ENCODE measurements at places on chromosomes 7 and 10.

- no peak for DNase-seq
These were observed 5.3 kb downstream of the LARP4B start for GRCh38 chr10:926075-926698.

DNA sequence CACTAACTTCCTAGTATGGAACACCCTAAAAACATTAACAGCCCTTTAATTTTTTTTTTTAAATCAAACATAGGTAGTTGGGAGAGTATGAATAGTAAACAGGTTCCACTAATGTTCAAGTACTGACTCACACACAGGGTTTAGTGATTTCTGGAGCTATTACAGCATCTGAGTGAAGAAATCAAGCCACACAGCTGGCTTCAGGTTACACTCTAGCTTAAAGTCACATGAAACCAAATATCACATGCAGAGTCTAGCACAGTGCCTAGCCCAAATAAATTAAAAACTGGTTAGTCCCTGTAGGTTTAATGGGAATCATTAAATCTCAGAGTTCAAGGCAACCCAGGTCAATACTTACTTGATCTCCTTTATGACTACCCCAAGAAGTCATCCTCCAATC is 11.6 kb downstream of the PANK1 start:
- no peak for DNase-seq

DNA sequence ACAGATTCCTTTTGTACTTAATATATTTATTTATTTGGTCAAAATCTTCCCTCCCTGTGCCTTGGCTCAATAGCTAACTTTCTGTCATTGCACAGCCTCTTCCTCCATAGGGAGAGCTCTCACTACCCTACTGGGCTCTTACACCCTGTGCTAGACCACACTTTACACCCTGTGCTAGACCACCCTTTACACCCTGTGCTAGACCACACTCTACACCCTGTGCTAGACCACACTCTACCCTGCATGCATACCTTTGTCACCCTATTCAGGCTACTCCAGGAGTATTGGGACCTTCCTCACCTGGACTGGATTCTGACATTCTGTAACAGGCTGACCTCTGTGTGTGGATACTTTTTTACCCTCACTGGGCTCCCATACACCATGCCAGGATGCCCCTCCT is 298.5 kb upstream of the TPK1 start:
- DNase-seq: no peak

GRCh38 chr7:2821161-2821841 is 22.8 kb downstream of the GNA12 start:
- no peak for DNase-seq

- DNase-seq: no peak
These were observed 145.6 kb downstream of the GLCCI1 start for GRCh38 chr7:8114175-8114574.

- DNase-seq: no peak
These were observed 57.1 kb downstream of the STK17A start for GRCh38 chr7:43639858-43640491.

DNA sequence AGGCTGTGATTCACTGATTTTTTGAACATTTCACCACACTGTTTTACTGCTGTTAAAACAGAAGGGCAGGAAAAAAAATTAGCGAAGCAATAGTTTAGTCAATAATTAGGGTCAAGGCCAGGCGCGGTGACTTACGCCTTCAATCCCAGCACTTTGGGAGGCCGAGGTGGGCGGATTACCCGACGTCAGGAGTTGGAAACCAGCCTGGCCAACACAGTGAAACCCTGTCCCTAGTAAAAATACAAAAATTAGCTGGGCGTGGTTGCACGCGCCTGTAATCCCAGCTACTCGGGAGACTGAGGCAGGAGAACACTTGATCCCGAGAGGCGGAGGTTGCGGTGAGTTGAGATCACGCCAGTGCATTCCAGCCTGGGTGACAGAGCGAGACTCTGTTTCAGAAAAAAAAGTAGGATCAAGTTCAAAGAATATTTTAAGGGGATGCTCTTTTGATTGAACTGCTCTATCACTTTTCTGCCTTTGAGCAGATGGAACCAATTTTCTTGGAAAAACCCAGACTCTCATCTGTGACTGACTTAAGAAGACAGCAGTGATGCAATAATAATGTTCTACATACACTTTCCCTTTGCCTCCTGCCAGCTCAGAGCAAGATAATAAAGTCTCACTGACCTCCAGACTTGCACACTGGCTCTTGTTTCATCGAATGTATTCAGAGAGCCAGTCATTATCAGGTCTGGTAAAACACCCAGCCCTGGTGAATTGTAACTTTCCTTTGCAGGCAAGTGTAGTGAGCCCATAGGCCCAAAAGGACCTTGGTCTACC is 1.6 kb upstream of the PPA1 start:
- no peak for DNase-seq

DNA sequence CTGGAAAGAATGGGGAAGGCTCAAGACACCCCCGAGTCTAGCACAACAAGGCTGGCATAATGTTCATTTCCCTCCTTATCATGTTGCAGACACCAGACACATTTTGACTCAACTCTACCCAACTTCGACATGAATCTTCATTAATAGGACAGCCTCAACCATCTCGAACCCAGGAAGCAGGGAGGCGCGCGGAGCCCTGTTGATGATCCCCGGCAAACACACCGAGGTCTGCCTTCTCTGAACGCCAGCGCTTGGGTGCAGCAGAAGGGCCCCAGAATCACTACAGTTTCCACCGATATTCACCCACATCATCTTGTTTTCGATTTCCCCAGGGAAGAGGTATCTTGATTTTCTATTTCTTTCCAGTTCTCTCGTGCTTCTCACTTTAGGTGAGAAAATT is 563.6 kb downstream of the TCERG1L start:
- DNase-seq: no peak

DNA sequence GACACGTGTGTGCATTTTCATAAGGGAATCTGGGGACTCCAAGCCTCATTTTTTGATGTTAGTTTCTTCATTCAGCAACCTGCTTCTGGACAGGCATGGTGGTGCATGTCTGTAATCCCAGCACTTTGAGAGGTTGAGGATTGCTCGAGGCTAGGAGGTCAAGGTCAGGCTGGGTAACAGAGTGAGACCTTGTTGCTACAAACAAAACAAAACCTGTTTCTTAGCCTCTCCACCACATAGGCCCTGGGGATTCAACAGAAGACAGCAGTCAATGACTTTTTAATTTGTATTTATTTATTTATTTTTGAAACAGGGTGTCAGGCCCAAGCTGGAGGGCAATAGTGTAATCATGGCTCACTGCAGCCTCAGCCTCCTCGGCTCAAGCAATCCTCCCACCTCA is 6.9 kb upstream of the CYTH3 start:
- DNase-seq: no peak

GRCh38 chr10:3756360-3756740 is 28.7 kb downstream of the KLF6 start:
- DNase-seq: no peak

GRCh38 chr10:36097696-36098095 is 455.6 kb upstream of the FZD8 start:
- no peak for DNase-seq

GRCh38 chr7:80981405-80981804 is 62.6 kb upstream of the SEMA3C start:
- DNase-seq: no peak

GRCh38 chr10:6838118-6838517 is 258.0 kb upstream of the PRKCQ start:
- DNase-seq: no peak

DNA sequence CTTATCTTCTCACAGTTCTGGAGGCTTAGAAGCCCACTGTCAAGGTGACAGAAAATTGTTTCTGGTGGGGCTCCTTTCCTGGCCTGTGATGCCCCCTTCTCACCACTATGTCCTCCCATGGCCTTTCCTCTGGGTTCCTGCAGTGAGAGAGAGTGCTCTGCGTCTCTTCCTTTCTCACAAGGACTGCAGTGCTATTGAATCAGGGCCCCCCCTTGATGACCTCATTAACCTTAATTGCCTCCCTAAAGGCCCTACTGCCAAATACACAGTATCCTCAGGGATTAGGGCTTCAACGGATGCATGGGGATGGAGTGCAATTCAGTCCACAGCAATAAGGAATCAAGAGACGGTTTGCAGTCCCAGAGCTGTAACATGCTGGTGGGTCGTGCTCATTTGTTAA is 82.0 kb upstream of the GRB10 start:
- DNase-seq: no peak

DNA sequence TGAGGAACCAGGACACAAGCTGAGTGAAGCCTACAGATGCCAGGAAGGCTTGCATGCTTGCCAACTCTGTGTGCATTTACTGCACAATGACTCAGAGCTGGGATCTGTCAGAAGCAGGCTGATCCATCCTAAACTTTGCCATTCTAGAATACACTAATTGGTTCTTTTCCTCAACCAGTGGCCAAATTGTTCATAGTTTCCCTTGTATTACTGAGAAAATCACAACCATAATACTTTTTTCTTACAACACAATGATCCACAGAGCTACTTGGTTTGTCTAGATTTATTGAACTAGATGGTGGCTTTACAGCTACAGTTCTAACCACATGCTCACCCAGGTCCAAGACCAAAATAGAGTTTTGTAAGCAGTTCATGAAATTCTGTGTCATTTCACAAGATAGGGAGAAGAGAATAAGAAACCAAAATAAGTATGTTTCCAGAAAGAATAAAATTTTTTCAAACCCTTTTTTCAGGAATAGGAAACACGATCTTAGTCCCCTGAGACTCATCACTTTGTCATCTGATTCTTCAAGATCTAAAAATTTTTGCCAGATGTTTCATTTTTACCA is 21.0 kb upstream of the LRRC17 start:
- no peak for DNase-seq

Measured in activated T-cell treated with anti-CD3 and anti-CD28 coated beads for 1 hour (primary cell).